ENCODE measurements at places on chromosomes 7 and 10. TPM values are rescaled to one million over a fixed set of nuclear protein-coding genes. Genes with fewer than 3 reads are reported as not detected.

Gene GPR26
- total RNA-seq = not detected

Gene PRKAR2B
- total RNA-seq = 0.54 TPM

Gene NPY4R2
- total RNA-seq = under 0.01 TPM

Gene TCAF2
- total RNA-seq = 12.3 TPM

Gene MGAM2
- total RNA-seq = not detected

Data from cardiac atrium fibroblast (primary cell).